ENCODE measurements at places on chromosomes 7 and 10.

GRCh38 chr7:29416938-29417305, 146.7 kb upstream of the PRR15 start:
- DNase-seq = no peak

GRCh38 chr7:28406192-28406591, 6.1 kb upstream of the CREB5 start:
- no peak for DNase-seq

DNA sequence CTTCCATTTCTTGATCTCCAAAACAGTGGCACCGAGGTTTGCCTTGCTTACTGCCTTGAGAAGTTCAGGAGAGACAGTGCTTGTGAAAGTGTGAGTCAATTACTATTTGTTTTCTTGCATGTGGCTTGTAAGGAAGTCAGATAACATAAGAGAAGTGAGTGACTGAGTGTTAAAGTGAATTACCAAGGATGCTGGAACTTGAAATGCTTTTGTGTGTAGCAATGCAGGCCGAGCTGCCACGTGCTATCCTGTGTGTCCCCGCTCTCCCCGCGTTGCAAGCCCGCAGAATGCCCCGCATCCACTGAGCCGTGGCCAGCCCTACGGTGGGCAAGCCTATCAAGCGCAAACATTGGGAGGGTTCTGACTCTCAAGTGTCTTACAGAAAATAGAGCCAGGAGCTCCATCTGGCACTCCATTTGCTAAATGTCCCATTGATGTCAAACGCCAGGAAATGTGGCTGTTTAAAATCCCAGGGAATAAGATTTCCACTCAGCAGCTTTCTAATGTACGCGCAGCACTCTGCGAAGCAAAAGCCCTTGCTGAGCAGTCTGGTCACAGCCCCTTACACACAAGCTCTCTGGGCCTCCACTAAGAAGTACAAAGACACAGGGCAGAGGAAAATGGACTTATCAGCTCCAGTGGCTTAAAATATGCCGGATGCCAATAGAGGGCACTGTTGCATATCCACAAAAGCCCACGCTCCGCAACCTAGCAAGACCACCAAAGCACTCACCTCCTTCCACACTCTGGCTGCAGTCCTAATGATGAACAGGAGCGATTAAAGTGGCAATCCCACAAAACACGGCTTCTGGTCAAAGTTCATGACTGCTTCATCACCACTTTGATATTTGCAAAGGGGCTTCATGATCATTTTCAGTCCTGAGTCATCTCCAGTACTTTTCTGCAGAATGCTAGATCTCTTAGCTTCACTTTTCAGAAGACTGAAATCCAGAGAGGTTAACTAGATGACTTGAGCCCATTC, 158.0 kb upstream of the ITGB1 start:
- DNase-seq = no peak

- DNase-seq = peak; percentile 37
Measured at GRCh38 chr10:16905320-16905719, 88.1 kb upstream of the RSU1 start.

- no peak for DNase-seq
Measured at GRCh38 chr7:21898265-21898930, 47.3 kb downstream of the CDCA7L start.

DNA sequence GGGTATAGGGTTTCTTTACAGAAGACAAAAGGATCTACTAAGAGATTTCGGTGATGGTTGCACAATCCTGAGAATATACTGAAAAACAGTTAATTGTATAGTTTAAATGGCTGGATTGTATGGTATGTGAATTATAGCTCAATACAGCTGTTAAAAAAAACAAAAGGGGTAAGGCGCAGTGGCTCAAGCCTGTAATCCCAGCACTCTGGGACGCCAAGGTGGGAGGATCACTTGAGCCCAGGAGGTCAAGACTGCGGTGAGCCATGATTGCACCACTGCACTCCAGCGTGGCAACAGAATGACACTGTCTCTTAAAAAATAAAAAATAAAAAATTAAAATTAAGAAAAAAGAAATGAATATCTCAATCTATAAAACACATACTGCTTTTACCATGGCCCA, 18.5 kb downstream of the ESYT2 start:
- no peak for DNase-seq

- no peak for DNase-seq
Measured at GRCh38 chr7:92504563-92504962, 23.8 kb downstream of the PEX1 start.

DNA sequence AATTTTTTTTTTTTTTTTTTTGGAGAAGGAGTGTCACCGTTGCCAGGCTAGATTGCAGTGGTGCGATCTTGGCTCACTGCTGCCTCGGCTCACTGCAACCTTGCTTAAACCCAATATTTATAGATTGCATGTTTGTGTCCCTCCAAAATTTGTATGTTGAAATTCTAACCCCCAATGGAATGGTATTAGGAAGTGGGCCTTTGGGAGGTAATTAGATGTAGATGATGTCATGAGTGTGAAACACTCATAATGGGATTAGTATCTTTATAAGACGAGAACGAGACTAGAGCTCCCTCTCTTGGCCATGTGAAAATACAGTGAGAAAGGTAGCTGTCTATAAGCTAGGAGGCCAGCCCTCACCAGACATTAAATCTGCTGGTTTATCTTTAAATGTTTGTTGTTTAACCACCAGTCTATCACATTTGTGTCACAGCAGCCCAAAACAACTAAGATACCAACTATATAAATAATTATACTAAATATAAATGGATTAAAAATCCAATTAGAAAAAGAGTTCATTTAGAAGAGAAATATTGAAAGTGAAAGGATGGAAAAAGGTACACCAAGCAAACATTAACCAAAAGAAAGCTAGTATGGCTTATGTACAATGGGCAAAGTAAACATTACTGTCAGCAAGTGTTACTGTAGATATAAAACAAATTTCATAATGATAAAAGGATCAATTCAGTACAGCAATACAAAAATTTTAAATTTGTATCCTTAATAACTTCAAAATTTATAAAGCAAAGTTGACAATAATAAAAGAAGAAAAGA, 9.3 kb downstream of the TCAF1 start:
- DNase-seq = no peak

- no peak for DNase-seq
Measured at GRCh38 chr7:134730411-134730829, 49.0 kb upstream of the CALD1 start.

DNA sequence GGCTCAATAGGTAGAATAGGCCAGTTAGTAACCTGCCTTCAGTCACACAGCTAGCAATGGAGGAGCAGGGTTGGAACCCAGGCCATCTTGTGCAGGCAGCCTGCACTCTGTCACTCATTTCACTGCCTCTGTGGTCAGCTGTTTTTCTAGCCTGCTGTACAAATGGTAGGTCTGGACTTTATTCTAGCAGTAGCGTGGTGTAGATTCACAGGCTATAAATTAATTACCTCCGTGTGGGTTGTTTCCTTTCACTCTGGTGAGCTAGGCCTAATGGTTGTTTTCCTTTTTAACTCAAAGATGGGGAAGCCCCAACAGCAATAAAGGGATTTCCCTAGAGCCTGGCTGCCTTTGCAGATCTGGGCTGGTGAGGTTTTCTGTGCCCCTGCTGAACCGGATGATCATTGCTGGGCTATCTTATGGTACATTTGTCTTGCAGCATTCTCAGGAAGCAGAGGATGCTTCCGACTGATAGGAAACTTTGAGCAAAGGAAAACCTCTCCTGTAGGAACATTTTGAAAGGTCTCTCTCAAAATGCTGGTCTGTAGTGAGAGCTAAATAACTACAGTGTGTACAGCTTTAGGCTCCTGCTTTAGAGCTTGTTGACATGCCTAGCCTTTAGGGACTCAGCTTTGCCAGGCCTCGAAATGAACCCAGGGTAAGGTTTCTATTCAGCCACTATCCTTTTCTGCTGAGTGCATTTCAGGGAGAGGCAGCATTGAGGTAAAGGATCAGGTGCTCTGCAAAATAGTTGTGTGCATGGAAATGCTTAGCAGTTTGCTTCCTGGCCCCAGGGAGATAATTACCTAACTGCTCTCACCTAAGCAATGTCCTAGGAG, 157.4 kb downstream of the ST7 start:
- DNase-seq = no peak

DNA sequence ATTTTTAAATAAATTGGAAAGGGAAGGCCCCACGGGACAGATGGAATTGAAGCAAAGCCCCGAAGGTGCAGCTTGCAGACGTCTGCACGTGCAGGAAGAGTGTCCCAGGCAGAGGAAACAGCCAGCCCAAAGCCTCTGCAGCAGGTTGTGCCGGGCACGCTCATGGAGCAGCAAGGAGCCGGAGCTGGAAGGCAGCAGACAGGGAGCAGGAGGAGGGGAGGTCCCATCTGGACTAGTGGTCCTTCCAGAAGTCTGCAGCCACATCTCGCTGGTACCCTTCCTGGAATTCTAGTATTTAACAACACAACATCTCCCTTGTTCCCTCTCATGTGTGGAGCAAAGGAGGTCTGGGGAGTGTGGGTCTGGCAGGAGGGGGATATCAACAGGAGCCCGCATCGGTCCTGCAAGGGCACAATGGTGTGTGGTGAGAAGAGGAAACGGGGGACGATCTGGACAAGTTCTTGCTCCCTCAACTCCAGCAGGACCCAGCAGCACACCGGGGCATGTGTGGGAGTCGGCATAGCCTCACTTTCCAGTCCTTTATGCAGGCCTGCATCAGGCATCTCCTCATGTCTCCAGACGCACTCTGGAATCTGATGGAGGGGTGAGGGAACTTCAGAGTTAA, 169.3 kb downstream of the GRID1 start:
- no peak for DNase-seq

DNA sequence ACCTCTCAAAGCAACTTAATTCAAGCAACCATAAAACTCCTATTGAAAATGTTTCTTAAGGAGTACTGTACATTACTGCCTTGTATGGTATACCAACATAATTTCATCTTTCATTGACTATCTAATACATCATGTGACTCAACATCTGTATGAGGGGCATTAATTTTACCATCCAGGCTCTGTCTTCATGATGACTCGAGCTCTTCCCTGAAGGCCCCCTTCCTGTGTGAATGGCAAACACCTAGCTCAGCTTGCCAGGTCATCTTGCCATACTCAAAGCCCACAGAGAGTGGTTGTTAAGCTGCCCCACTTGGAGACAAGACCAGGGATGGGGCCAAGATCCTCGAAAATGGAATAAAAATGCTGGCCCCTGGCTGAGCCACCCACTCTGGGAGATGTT, 82.4 kb downstream of the SGMS1 start:
- DNase-seq = no peak

DNA sequence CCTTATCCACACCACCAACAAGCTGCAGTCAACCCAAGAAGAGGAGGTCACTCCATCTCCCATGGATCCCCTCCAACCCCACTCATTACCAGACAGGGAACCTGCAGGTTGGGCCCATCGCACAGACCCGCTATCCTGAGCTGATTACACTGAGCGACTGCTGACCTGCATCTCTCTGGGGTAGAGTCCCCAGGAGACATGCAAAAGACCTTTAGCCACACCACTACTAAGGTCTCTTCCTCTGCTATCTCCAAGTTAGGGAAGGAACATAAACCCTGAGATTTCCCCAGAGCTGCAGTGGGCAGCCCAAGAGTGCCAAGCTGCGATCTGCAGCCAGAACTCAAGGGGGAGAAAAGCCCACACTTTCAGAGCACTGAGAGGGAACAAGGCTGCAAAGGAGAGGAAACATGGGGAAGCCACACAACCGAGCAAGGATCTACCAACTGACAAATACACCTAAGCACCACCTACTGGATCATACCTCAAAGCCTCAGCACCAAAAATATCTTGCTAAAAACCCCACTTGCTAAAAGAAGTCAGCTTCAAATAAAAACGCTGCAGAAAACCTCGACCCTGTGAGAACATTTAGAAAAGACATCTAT, 298.2 kb downstream of the SORCS1 start:
- no peak for DNase-seq

DNA sequence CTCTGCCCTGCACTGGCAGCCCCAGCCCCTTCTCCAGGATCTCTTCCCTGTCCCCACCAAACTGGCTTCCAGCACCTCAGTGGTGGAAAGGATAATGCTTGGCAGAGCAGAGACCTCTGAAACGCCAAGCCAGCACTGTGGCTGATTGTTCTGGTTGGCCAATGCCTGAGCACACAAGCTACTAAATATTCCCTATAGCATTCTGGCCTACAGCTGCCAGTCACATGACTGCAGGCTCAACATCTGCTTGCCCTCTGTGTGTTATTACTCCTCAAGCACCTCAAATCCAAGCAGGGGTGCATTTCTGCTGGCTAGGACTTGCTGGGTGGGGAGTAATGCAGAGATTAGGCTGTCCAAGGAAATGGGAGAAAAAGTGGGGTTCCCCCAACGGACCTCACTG, 6.1 kb downstream of the TBATA start:
- DNase-seq = peak; percentile 18

DNA sequence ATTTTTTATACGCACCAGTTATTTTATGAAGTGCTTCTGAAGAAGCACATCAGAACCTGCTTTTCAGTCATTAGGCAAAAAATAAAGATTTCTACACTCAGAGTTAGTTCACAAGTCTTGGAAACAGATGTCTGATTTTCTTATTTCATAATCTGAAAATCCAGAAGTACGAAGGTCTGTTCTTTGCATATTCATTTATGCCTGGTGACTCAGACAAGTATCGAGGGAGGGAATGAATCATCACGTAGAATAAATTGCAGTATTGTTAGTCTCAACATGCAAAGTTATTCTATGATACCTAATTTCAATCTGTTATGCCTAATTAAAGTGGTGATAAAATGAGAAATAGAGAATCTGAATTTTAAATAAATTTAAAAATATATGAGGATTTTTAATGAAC, 113.6 kb upstream of the SEM1 start:
- peak; percentile 22 for DNase-seq

DNA sequence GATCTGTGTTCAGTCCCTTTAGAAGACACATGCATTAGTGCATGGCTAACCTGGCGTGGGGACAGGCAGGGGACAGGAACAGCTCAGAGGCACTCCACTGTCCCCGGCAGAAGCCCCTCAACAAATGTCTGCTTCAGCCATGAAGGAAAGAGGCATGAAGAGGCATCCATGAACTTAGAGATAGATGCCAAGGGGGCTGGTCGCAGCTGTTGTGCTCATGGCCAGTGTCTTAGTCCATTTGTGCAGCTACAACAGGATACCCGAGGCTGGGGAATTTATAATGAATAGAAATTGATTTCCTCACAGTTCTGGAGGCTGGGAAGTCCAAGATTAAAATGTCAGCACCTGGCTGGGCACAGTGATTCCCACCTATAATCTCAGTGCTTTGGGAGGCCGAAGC, 14.5 kb upstream of the GNA12 start:
- DNase-seq = no peak

DNA sequence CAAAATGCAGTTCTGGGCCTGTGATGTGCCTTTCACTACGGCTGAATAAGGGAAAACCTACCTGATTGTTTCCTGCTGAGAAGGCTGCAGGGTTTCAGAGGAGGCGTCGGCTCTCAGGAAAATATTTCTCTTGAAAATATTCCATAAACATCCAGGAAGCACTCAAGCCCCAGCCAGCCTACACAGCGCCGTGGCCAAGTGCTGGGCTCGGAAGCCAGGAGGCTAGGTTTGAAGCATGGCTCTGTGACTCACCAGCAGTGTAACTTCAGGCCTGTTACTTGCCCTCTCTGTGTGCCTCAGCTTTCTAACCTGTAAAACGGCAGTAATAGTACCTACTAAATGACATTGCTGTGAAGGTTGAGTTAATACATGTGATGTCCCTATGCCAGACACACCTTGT, 399.1 kb downstream of the GATA3 start:
- peak; percentile 18 for DNase-seq

Data from AG20443 (cell line).